ENCODE measurements at places on chromosomes 13 and 19.

- DNase-seq, result no peak
Measured at GRCh38 chr19:13366529-13367143, 139.6 kb downstream of the CACNA1A start.

DNA sequence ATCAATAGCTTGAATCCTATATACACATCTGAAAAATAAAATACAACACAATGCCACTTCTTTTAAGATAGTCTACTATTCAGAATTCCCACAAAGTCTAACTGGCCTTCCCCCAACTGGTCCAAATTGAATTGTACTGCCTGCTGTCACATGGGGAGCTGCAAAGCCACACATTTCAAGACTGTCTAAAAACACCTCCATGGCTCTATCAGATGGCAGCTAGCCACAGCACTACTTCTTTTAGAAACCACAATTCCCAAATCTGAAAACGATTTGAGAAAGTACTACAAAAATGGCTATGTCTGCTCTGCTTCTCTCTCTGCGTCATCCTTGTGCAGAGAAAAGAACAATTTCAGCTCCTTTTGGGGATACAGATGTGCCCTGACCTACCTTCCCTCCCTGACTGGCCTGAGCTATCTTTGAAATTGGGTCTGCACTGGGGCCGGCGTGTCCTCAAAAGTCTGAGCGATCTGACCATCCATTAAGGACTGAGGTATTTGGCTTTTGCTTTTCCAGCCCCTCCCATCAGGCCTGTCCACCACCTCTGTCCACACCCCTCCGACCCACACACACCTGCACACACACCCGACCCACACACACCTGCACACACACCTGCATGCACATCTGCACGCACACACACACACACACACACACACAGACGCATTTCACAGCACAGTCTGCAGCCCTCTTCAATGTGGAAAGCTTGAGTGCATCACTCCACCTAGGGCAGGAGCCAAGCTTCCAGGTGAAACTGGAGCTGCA lies 68.6 kb upstream of the IPO5 start:
- DNase-seq, result no peak

DNA sequence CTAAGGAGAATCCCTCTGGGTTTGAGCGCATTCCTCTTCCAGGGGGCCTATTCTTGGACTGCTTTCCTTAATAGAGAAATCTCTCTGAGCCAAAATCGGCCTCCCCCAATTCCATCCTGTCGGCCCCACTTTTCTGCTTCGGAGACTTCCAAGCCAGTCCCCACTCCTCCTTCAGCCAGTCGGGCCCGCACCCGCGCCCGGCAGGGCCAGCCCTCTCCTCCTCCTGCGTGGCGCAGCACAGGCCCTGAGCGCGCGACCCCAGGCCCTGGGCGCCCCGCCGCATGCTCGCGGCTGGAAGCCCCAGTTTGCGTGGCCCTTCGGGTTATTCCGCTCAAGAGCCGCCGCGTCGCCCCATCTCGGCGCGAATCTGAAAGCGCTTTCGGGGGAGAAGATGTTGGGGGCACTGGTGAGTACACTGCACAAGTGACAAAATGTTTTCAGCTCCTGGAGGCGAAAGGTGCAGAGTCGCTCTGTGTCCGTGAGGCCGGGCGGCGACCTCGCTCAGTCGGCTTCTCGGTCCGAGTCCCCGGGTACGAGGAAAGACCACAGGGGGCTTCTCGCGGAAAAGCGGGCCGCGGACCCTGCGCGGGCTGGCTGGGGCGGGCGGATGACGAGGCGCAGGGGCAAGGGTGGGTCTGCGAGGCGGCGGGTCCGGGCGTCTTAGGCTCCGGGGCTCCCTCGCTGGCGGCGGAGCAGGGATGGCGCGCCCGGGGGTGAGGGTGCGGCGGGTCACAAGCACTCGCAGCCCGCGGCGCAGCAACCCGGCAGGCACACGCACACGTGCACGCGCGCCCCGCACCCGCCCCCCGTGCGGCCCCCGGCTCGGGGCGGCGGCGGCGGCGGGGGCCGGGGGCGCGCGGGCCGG lies at the start of gene IL17D:
Gene IL17D, plus strand, starts transcription at position 785 of the 865 bp plus-strand sequence. CDS start 303 bp downstream, outside the sequence.
- DNase-seq, result no peak

- peak; percentile 9 for DNase-seq
Measured at GRCh38 chr13:80132741-80133601, 208.0 kb downstream of the SPRY2 start.

DNA sequence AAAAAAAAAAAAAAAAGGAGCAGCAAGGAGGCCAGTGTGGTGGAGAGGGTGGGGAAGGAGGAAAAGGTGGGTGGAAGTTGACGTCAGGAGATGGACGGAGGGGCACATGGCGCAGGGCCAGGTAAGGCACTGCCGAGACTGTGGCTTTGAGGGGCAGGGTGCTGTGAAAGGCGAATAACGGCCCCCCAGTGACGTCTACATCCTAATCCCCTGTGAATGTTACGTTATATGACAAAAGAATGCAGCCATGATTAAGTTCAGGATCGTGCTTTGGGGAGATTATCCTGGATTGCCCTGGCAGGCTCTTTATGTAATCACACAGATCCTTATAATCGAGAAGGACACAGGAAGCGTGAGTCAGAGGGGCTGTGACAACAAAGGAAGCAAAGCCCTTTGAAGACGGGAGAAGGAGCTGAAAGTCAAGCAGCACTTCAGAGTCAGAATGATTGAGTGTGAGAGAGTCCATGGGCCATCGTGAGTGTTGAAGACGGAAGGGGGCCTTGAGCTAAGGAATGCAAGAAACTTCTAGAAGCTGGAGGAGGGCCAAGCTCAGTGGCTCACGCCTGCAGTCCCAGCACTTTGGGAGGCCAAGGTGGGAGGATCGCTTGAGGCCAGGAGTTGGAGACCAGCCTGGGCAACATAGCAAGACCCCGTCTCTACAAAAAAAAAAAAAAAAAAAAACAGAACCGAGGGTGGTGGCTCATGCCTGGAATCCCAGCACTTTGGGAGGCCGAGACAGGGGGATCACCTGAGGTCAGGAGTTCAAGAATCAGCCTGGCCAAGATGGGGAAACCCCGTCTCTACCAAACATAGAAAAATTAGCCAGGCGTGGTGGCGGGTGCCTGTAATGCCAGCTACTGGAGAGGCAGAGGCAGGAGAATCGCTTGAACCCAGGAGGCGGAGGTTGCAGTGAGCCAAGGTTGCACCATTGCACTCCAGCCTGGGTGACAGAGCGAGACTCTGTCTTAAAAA lies 13.8 kb upstream of the CEACAM16 start:
- DNase-seq, result peak; percentile 84

GRCh38 chr13:33025220-33025744 lies 9.1 kb downstream of the KL start:
- DNase-seq, result no peak

DNA sequence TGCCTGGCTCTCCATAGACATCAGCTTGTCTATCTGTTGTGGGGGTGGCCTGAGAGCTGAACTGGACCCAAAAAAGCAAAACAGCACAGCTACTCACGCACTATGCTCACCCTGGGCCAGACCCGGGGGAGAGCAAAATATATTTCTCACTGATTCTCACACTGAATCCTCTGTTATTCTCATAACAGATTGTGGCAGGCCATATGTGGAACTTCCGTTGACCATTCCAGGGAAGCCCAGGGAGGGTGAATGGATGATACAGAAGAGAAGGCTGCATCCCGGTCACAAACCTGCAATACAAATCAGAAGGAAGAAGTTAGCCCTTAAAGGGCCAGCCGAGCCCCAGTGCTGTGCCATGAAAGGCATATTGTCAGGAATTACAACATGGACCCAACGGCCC lies 362.5 kb downstream of the ZNF536 start:
- DNase-seq, result no peak

GRCh38 chr13:94858856-94859255 lies 146.5 kb upstream of the SOX21 start:
- no peak for DNase-seq

DNA sequence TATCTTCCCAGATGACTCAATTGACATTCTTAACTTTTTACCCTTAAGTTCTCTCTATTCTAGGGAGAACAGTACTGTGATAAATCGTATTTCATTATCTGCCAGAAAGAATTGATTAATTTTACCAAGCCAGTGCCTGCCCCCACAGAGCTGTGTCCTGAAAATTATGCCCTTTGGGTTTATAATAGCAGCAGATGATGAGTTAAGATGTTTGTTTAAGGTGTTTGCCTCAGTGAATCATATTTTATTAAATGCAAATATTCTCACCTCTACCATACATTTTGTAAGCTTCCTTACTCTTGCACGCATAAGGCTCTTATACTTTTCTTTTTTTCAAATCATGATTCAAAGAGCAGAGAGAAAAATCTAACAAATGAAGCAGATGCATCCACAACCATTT lies 318.6 kb downstream of the DCT start:
- no peak for DNase-seq

- DNase-seq, result peak; percentile 27
Measured at GRCh38 chr13:100156788-100157187, 67.9 kb downstream of the PCCA start.

DNA sequence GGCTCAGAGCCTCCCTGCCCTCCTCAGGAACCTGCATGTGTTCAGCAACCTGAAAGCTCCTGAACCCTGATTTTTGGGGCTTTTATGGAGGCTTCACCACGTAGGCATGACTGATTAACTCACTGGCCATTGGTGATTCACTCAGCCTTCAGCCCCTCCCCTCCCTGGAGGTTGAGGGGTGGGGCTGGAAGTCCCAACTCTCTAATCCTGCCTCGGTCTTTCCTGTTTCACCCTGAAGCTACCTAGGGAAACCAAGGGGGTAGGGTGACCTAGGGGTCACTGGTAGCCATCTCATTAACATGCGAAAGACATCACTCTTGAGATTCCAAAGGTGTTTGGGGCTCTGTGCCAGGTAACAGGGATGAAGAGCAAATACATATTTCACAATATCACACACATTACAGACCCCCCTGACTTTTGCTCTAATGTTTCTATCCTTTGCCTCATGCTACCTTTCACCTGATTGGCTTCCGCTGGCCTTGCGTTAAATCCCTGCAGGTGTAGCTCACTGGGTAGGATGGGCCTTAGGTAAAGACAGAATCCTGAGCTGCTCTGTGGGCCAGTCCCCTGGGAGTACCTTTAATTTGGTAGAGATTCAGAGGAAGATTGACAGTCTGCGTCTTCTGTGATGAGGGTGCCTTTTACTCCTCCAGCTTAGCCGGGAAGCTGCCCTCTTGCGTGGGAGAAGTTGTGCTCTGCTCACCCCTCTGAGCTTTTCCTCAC lies 260.6 kb downstream of the ATP8A2 start:
- DNase-seq, result no peak

- DNase-seq, result peak; percentile 48
Measured at GRCh38 chr19:4206818-4207484, 22.4 kb upstream of the EBI3 start.

- no peak for DNase-seq
Measured at GRCh38 chr19:28472843-28473242, 740.1 kb downstream of the UQCRFS1 start.

- DNase-seq, result no peak
Measured at GRCh38 chr19:50450369-50451222, 17.9 kb downstream of the MYBPC2 start.

DNA sequence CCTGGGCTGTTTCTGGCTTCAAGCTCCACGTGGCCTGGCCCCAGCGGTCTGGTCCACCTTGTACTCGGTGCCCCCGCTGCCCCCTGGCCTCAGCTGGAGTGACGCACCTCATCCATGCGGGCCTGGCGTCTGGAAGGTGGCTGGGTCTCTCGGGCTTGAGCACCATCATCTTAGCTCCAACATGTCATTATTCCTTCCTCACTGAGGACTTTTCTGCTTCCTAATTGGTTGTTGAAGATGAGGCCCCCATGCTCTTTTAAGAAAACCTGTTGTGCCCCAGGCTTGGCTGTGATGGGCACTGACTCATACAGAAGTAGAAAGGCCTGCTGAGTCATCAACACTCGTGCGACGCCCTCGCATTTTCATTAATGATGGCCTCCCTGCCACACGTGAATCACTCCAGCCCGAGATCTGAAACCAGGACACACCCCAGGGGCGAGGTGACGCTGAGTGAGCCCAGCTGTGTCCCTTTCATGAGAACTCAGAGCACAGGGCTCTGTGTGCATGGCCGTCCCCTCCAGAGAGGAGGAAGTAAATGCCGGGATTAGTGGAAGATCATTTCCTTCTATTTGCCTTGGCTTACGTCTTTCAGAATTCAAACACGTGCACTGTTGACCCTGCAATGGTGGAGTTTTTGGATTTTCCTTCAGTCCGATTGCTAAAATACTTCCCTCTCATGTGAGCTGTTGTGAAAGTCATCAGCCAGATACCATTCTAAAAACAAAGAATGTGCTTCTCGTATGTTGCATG lies 14.0 kb upstream of the GJA3 start:
- DNase-seq, result peak; percentile 30

GRCh38 chr13:91362908-91363307 lies 15.4 kb downstream of the MIR17HG start:
- DNase-seq, result no peak

DNA sequence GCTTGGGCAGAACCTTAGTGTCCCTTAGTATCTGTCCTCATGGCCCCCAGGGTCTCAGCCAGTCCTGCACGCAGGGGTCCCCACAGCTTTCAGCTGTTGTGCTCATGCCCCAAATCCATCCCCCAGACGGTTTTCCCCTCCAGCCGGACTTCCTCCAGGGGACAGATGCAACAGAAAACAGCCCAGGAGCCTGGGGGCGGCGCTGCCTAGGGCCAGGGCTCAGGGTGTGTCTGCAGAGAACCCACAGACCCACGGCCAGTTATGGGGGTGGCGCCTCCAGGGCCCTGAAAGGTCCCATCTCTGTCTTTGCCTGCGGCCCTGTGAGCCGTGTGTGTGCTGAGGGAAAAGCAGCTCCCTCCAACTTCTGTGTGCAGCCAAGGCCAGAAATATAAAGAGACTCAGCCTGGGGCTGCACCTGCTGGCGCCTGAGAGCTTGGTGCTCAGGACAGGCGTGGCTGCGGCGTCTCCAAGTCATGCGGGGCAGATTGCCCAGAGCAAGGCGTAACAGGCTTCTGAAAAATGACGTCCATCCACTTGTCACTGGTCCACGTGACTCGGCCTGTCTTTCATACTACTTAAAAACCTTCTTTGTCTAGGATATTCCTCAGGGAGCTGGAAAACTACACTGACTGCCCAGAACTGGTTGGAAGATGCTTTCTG lies 22.1 kb upstream of the F7 start:
- DNase-seq, result no peak

DNA sequence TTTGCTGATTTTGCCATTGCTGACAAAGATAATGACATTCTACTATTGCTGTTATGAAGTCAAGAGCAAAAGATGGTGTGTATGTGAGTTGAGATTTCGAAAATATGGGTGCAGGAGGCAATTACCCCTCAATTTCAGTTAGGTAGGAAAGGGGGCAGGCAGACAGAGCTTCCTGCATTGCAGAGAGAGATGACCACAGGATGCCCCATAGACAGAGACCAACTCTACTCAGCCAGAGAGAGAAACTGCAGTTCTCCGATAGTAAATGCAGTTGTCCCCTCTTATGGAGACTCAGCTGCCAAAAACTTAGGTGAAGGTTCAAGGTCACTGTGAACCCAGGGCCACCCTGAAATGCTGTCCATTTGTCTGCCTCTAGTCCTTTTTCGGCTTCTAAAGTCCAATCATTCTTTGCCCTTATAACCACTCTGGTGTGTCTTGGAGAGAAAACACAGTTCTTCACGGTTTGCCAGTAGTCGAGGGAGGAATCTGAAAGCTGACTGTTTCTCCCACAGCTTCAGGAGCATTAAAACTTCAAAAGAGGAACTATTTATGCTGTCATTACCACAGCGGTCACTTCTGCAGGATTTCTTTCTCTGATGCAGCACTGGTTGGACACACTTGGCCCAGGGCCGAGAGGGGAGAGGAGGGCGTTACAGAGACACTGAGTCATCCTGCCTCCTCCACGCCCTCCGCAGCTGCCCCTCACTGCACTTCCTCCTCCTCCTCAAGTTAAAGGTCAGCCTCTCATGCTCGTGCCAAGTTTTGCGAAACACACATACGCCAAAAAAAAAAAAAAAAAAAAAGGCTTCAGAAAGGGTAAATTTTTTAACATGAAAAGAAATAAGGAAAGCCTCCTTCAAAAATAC lies 264.3 kb downstream of the FOXO1 start:
- DNase-seq, result peak; percentile 15

GRCh38 chr13:40666933-40667621 lies 636 bp upstream of the FOXO1 start:
- DNase-seq, result peak; percentile 60
